ENCODE measurements at places on chromosomes 11 and 22. TPM values are rescaled to one million over a fixed set of nuclear protein-coding genes. Genes with fewer than 3 reads are reported as not detected.

The IL18 gene
- 0.54 TPM for total RNA-seq

The OR5P2 gene
- total RNA-seq = 0.28 TPM

The PRODH gene
- total RNA-seq = not detected

The TYR gene
- not detected for total RNA-seq

The TRIM51 gene
- total RNA-seq = not detected

The DLG2 gene
- total RNA-seq = 0.36 TPM

The C22orf23 gene
- 0.28 TPM for total RNA-seq

The OR6A2 gene
- total RNA-seq = 0.72 TPM

The DEPDC7 gene
- 9.7 TPM for total RNA-seq

The KCNK7 gene
- total RNA-seq = not detected

The SMC1B gene
- not detected for total RNA-seq
